ENCODE measurements at places on chromosomes 3 and 15. TPM values are rescaled to one million over a fixed set of nuclear protein-coding genes. Genes with fewer than 3 reads are reported as not detected.

DNA sequence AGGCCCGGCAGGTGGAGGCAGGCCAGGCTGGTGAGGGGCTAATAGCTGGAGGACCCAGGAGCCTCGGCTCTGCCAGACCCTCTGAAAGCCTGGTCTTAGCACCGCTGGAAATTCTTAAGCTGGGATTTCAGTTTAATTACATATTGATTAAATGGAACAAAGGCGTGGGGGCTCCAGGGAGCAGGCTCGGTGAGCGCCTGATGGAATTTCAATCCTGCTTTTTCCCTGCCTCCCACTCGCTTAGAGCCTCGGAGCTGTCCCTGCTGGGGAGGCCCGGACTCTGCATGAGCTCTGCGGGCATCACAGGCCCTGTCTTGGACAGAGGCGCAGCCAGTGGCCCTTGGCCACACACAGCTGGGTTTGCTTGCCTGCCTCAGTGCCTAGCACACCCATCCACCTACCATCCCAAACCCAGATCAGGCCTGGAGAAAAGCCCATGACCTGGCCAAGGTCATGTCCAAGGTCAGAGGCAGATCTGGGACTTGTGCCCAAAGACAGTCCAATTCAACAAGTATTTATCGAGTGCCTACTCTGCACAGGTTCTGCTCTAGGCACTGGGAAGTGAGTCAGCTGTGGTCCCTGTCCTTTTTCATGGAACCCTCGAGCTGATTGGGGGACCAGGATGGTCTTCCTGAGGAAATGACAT is 40.6 kb downstream of the LINGO1 start:
- no peak overlapping the region for H3K27ac ChIP-seq
- H3K36me3 ChIP-seq = no peaks in the 10 kb centered on the region
- DNase-seq = no peak
- peaks cover 6% of the 10 kb centered on the region for H3K4me1 ChIP-seq
- no peaks in the 10 kb centered on the region for H3K27me3 ChIP-seq

DNA sequence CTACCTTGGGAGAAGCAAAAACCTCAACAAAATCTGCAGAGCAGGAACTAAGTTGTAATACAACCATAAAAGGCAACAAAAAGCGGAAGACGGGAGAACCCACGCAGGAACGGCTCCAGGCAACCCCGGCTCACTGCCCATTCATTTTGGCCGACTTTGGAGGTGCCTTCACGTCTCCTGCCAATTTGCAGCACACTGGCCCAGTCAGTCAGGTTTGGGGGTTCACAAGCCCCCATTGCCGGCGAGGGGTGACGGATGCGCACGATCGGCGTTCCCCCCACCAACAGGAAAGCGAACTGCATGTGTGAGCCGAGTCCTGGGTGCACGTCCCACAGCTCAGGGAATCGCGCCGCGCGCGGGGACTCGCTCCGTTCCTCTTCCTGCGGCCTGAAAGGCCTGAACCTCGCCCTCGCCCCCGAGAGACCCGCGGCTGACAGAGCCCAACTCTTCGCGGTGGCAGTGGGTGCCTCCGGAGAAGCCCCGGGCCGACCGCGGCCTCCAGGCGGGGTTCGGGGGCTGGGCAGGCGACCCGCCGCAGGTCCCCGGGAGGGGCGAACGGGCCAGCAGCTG is 463 bp downstream of the TERC start:
- peak; percentile 45 for DNase-seq
- H3K4me1 ChIP-seq = peaks cover 7% of the 10 kb centered on the region
- peak overlapping the region; percentile 94 for H3K27ac ChIP-seq
- no peaks in the 10 kb centered on the region for H3K27me3 ChIP-seq
- H3K36me3 ChIP-seq = peaks cover 12% of the 10 kb centered on the region

- peaks cover 2% of the 10 kb centered on the region for H3K4me1 ChIP-seq
- no peak for DNase-seq
- H3K27me3 ChIP-seq = peaks cover 15% of the 10 kb centered on the region
- no peak overlapping the region for H3K4me3 ChIP-seq
Observed at GRCh38 chr3:181383760-181384159, 328.0 kb upstream of the SOX2 start.

The ARHGEF3 gene
- 29.0 TPM for total RNA-seq

The ATP11B gene
- total RNA-seq = 76.1 TPM

The RYK gene
- total RNA-seq = 93.1 TPM

DNA sequence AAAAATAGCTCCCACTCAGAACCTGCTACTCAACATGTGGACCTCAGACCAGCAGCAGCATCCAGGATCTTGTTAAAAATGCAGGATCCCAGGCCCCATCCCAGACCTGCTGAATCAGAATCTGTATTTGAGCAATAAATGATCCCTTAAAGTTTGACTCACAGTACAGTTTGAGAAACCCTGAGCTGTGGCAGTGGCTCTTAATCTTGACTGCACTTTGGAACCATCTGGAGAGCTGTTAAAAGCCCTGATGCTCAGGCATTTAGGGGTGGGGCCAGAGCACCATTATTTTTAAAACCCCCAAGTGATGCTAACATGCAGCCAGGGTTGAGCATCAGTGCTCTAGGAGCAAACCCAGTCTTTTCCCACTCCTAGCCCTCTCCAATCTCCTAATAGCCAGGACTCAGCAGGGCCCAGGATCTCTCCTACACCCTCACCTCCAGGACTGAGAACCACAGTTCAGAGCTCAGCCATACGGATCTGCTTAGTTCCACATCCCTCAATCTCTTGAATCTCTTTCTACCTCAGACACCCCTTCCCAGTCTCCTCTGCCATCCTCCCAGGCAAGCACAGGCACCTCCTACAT is 10.2 kb downstream of the RFTN1 start:
- H3K36me3 ChIP-seq = no peaks in the 10 kb centered on the region
- H3K4me1 ChIP-seq = peaks cover 7% of the 10 kb centered on the region
- DNase-seq = no peak
- H3K4me3 ChIP-seq = no peak overlapping the region
- H3K27me3 ChIP-seq = peaks cover 39% of the 10 kb centered on the region
- H3K27ac ChIP-seq = no peak overlapping the region

DNA sequence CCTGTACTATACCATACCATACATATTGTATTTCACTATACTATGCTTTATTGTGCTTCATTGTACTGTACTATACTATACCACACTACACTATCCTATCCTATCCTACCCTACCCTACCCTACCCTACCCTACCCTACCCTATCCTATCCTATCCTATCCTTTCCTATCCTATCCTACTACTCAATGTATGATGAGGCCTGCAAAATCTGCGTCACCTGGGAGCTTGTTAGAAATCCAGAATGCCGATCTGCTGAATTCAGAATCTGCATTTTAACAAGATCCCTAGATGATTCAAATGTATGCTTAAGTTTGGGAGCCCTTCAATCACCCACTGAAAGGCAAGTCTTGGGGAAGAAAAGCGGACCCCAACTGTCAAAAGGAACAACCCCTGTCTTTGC is 45.4 kb upstream of the CAPN7 start:
- H3K4me1 ChIP-seq = no peaks in the 10 kb centered on the region
- DNase-seq = no peak
- H3K4me3 ChIP-seq = no peak overlapping the region
- no peaks in the 10 kb centered on the region for H3K36me3 ChIP-seq

GRCh38 chr15:80890341-80891005 is 99.1 kb downstream of the MESD start:
- H3K4me3 ChIP-seq = no peak overlapping the region
- H3K36me3 ChIP-seq = peaks cover 2% of the 10 kb centered on the region
- no peak overlapping the region for H3K27ac ChIP-seq
- H3K27me3 ChIP-seq = no peaks in the 10 kb centered on the region
- DNase-seq = no peak

DNA sequence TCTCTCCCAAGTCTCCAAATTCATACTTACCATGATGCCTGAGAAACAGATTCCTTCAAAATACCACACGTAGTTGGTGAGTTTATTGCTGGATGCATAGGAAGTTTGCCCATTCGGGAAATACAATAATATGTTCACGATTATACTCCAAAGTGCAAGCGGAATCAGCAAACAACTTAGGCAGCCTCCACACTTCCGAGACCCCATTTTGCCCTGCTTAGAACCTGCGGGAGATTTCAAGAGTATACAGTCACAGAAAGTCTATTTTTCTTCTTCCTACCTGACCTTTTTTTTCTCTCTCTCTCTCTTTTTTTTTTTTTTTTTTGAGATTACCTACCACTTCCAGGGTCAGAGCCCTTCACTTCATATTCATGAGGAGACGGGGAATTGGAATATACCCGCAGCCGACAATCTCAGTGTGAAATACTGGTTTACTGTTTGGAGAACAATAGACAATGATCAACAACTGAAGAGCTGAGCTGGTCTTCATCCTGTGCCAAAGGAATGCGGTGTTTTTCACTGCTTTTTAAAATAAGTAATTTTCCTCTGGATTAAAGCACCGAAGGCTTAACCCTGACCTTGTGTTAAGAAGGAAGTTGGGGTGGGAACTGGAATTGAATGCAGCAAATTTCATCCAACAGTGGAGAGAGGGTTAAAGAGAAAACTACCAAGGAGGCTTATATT is at the start of gene TM4SF18:
Gene TM4SF18 (minus strand): TSS at position 461 of the 684 bp plus-strand sequence. CDS start 254 bp downstream, at position 207.
- H3K27me3 ChIP-seq = no peaks in the 10 kb centered on the region
- no peak within 1 kb of the TSS for H3K4me3 ChIP-seq

Measured in mesothelial cell of epicardium (in vitro differentiated cells).